Activated T-helper 1 cell treated with anti-CD3 and anti-CD28 coated beads, Interleukin-2, amount 50 U/mL, for 16 hours (primary cell): ENCODE measurements at places on chromosomes 12 and 14.

DNA sequence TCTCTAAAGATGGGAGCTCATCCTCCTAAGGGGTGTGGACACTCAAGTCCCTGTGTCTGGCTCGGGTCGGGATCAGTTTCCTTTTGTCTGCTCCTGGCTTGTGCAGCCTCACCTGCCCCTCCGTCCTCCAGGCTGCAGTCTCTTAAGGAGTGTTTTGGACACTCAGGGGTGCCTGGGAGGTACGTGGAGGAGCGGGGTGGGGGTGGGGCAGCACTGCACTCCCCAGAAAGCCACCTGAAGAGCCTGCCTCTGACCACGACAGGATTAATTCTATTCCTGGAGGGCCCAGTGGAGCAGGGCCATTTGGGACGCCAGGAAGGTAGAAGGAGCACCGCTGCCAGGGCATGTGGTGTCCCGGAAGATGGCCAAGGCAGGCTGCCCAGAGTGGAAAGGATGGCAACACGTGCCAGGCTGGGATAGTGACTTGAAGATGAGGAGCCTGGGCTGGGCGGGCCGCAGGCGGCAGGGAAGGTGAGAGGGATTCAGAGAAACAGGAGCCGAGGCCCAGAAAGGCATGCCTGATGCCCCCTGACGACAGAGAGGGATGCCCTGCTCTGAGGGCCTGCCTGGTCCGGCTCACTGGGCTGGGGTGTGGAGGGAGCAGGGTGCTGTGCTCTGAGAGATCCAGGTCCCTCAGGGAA, 14.8 kb upstream of the LRTM2 start:
- no peak for DNase-seq

DNA sequence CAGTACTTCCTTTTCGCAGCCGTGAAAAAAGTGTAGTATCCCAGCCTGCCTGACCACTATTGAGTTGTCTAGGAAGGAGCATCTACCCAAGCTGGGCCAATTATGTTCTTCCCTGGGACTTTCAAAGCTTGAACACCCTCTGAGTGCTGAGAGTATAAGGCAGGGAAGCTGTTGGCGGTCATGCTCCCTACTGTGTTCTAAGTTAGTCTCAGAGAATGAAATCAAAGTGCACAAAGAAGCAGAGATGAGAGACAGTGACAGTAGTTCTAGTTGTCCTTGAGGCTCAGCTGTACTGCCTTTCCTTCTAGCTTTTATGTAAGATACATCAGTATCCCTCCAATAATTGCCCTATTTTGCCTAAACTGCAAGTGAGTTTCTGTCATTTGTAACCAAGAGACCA, 427.1 kb upstream of the SEL1L start:
- DNase-seq: no peak

DNA sequence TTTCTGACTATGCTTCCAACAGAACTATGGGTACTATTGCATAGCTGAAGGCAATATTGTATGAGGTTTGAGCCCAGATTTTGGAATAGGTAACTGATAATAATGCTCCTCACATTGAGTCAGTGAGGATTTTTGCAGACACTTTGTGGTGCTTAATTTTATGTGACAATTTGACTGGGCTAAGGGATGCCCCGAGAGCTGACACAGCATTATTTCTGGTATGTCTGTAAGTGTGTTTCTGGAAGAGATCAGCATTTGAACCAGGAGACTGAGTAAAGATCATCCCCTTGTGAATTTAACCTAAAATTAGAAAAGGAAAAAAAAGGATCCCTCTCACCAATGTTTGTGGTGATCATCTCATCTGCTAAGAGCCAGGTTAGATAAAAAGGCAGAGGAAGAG, 404.9 kb downstream of the AEBP2 start:
- no peak for DNase-seq

- no peak for DNase-seq
Measured at GRCh38 chr14:76584271-76584702, 177.0 kb upstream of the VASH1 start.

GRCh38 chr14:67477926-67478799, 10.4 kb downstream of the TMEM229B start:
- no peak for DNase-seq

DNA sequence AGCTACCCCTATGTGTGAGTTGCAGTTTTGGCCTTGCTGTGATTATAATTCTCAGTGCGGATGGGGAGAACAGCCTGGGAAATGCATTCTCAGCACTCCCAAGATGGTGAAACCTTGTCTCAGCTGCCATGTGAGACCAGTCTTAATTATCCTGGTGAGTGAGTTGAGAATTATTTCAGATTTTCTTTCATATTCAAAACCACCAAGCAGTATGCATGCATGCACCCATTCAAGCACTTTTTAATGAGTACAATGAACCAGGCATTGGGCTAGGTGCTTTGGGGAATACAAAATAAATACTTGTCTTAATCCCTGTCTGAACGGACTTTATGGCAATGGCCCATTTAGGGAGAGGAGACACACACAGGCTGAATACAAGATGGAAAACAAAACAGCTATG, 94.7 kb downstream of the PTPN11 start:
- no peak for DNase-seq

DNA sequence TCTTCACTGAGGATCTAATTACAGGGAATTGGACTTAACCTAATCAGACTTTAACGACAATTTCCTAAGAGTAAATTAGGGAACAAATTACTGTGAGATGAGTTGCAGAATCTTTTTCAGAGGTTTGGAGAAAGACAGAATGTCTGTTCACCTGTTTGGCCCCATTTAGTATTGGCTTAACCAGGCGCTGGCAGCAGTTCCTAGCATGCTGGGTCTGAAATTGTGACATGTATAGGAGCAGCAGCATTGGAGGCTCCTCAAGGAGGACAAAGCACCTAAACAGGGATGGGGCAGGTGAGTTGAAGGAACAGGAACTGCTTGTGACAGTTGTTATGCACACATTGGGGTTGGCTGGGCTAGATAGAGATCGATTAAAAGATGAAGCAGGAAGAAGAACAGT, 51.0 kb downstream of the KCNMB4 start:
- no peak for DNase-seq

GRCh38 chr12:80802652-80803400, 86.1 kb downstream of the MYF5 start:
- no peak for DNase-seq

GRCh38 chr12:79769860-79770485, 79.2 kb upstream of the PAWR start:
- DNase-seq: no peak

DNA sequence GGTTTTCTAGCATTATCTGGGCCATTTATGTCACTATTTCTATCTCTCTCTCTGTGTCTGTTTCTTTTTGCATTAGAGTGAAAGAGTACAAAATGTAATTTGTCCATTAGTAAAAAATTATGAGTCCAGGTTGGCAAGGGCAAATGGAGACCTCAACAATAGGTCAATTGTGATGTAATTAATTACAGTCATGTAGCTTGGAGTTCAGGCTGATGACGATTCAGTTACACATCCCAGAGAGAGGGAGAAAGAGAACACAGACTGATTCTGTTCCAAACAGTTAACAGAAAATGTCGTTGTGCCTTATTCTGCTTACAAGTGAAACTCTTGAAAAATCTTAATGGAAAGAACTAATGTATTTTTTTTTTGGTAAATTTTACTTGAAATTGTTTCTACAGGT, 83.3 kb downstream of the ATXN7L3B start:
- DNase-seq: no peak

- DNase-seq: no peak
Measured at GRCh38 chr12:81249976-81250375, 172.1 kb downstream of the ACSS3 start.

DNA sequence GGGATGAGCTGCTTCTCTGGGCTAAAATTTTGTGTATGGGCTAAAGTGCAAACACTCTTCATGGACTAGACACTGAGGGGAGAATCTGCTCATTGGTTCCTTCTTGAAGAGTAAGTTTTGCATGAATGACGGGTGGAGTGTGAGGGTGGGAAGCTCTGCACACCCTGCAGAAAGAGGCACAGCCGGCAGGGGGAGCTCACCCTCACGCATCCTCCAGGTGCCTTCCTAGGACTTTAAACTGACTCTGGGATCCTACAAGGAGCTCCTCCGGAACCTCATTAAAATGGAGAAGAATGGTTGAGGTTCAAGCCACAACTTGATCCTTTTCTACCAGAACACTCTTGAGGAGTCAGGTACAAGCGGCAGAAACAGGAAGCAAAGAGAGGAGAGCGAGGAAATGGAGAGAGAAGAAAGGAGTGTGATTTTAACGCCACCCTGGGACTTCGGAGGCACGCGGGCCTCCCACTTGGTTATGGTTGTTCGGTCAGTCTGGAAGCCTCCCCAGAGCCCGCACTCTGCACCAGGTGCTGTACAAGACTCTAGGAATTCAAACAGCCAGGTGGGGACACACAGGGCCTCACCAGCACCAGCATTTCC, 87.5 kb downstream of the SETD3 start:
- no peak for DNase-seq

DNA sequence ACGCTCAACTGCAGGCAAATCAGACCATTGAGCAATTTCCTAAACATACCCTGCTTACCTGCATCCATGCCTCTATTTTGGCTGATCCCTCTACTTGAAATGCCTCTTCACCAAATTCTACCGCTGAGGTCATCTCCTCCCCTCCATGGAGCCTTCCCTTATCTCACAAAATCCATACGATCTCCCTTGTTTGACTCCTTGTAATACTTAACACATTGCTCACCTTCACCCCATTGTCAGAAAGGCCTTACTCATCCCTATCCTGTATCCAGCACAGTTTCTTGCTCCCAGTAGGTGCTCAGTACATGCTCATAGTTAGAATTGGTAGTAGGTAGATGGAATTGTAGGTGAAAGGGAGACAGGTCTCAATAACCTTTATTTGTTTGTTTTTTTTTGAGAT, 5.4 kb downstream of the DDN start:
- DNase-seq: no peak

- no peak for DNase-seq
Measured at GRCh38 chr12:90631591-90632212, 323.3 kb downstream of the CCER1 start.
